ENCODE measurements at places on chromosomes 2 and 18.
A peak's percentile ranks its signal among the peaks of the same experiment; 100 is the strongest.

- DNase-seq, result no peak
Measured at GRCh38 chr2:168233726-168234406, 13.5 kb downstream of the STK39 start.

DNA sequence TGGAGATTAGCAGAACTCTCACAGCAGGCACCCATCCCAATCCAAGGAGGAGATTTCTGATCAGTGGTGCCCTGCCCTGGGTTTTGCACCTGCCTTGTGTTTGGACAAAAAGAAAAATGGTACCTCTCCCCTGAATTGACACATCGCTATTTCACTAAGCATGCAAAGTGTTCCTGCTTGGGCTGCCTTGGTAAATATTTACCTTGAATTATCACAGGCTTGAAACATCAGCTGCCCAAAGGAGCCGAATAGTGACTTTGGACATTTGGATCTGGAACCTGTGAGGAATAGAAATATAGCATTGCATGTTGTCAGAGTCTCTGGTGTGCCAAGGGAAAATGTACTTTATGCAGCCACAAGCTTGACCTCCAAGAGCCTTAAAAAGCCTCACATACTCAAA lies 926.4 kb upstream of the FANCL start:
- no peak for DNase-seq

GRCh38 chr18:74290794-74291471 lies 830 bp downstream of the CYB5A start:
- no peak for DNase-seq

- DNase-seq, result no peak
Measured at GRCh38 chr18:64692826-64693225, 543.9 kb upstream of the LINC00305 start.

- no peak for DNase-seq
Measured at GRCh38 chr2:166609183-166609959, 115.3 kb upstream of the SCN7A start.

GRCh38 chr18:23969664-23970063 lies 44.9 kb upstream of the TTC39C start:
- DNase-seq, result no peak

DNA sequence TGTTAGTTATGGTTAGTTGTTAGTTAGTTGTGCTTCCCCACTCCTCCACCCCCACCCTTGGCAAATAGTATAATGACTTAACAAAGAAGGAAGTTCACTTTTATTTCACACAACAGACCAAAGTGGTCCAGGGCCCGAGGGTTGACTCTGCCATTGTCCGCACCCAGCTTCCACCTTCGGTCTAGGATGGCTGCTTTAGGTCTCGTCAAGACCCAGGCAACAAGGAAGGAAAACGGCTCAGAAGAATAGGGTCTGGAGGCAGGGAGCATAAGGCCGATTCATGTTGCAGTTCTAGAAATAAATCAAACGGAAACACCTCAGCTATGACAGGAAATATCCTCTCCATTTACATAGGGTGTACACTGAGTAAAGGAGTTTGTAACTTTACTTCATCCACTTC lies 206.0 kb upstream of the CXCR4 start:
- no peak for DNase-seq

GRCh38 chr18:53883771-53884170 lies 340.7 kb downstream of the MBD2 start:
- no peak for DNase-seq

DNA sequence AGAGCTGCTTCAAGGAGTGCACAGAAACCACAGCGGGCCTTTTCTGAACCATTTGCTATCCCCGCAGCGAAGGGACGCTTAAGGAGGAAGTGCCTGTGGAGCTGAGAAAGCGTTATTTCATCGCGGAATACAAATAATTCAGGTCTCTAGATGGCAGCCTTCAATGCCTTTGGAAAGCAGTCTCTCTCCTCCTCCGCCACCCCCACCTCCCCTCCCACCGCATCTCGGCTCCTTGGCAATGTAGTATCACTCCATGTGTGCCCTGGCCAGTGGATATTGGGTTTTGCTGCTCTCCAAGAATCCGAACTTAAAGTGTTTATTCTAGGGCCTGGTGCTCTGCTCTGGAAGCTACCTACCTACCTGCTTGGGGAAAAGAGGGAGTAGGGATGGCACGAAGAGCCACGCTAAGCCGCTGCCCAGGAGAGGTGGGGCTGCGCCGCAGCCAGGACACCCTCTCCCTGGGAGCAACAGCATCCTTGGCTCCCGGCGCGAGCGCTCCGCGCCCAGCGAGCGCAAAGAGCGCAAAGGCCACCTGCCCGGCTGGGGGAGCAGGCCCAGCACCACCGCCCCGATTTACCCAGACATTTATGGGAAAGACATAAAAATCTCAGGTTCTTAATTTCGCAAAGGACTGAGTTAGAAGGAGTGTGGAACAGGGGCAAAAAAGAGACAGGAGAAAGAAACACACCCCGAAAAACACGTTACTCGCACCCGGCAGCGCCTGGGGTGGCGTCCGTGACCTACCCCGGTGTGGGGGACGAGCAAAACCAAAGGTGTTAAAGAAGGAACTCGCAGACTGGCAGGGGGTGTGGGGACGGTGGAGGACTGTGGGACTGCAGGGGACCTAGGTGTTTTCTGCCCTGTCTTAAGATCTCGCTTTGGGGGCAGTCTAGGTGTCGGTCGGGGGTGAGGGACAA lies 1.0 kb downstream of the SPHKAP start:
- no peak for DNase-seq

DNA sequence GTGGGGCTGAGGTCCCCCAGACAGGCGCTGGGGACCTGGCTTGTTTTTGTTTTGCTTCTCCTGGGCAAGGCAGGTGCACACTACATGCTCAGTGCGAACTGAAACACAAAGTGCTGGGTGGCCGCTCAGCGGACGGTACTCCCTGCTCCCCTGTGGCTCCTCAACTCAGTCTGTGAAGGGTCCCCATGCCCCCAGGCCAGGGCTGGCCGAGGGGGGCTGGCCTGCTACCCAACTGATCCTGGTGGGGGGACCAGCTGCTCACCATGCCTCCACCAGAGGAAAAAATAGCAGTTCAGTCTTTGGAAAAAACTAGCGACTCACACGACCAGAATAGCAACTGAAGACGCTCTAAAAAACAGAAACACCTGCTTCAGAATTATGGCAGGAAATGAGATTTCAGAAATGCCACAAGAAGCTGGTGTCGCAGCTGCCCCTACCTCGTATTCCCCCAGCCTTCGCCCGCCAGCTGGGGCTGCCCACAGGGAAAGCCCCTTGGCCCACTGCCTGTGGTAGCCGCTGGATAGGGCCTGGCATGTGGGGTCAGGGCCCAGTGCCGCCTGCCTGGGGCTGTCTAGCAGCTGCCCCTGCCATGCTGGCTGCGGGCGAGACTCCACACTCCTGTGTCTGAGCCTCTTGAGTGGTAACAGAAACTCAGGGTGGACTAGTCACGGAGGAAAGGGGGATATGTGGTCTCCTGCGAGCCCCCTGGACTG lies 43.7 kb downstream of the MEX3C start:
- DNase-seq, result peak; percentile 53

GRCh38 chr2:11977766-11978524 lies 231.5 kb downstream of the LPIN1 start:
- no peak for DNase-seq

DNA sequence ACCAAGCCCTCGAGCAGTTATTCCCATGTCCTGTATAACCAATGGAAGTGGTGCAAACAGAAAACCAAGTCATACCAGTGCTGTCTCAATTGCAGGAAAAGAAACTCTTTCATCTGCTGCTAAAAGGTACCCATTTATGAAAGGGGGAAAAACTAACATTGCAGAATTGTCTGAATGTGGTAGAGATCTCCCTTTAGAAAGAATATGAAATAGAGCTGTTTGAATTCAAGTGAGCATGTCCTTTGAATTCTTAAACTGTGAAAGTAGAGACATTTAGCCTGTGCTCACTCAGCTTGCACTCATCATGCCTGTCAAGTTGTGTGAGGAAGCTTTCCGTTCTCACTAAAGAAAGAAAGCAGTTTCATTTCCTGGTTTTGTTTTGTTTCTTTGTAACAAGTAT lies 87.4 kb downstream of the EML4 start:
- no peak for DNase-seq

Data from stimulated activated CD8-positive, alpha-beta memory T cell treated with anti-CD3 and anti-CD28 coated beads, Interleukin-2, amount 100 ng/mL, for 48 hours (primary cell).